Liver (tissue), 10 donors: ENCODE measurements at places on chromosomes 11 and 22. TPM values are rescaled to one million over a fixed set of nuclear protein-coding genes. Genes with fewer than 3 reads are reported as not detected.

ACRV1 gene
- not detected for total RNA-seq

KCNQ1OT1 gene
- 4.9 TPM for total RNA-seq

RAG2 gene
- 2.0 TPM for total RNA-seq

KCNK7 gene
- total RNA-seq: 0.14 TPM

DCHS1 gene
- 8.6 TPM for total RNA-seq
